Activated T-helper 1 cell treated with anti-CD3 and anti-CD28 coated beads, Interleukin-2, amount 50 U/mL, for 16 hours (primary cell): ENCODE measurements at places on chromosomes 12 and 14.

DNA sequence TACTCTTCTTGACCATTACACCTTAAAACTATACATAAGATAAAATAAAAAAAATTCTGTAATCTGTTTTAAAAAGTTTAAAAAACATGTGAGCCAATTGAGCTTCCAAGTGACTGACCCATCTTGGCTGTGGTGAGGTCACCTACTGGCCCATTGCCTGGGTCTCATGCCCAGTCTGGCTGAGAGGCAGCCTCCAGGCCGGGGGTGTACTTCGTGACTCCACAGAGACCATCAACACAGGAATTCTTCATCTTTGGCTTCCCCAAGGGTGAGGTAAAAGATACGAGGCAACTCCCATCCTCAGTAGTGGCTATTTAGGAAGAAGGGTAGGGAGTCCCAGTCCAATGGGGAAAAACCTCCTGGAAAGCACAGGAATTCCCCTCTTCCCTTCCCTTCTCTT, 113.2 kb downstream of the APAF1 start:
- DNase-seq: no peak

DNA sequence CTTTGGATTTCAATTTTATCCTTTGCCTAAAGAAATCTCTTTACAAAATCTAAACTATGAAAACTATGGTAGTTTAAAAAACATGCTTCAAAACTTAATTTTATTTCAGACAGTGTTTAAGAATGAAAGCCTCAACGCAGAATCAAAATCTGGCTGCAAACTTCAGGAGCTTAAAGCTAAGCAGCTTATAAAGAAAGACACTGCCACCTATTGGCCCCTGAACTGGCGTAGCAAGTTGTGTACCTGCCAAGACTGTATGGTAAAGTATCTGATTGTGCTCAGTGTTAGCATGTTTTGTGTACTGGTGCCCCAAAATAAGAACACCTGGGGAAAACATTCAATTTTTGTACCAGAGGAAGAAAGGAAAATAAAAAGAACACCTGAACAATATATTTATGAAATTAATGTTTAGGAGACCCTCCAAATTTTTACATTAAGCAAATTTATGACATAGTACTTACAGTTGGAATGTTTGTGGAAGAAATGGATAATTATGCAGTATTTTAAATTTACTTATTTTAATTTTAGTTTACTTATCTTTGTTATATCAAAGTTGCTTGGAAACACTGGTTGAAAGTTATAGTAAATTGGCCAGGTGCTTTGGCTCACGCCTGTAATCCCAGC, 12.2 kb downstream of the UBR7 start:
- no peak for DNase-seq

DNA sequence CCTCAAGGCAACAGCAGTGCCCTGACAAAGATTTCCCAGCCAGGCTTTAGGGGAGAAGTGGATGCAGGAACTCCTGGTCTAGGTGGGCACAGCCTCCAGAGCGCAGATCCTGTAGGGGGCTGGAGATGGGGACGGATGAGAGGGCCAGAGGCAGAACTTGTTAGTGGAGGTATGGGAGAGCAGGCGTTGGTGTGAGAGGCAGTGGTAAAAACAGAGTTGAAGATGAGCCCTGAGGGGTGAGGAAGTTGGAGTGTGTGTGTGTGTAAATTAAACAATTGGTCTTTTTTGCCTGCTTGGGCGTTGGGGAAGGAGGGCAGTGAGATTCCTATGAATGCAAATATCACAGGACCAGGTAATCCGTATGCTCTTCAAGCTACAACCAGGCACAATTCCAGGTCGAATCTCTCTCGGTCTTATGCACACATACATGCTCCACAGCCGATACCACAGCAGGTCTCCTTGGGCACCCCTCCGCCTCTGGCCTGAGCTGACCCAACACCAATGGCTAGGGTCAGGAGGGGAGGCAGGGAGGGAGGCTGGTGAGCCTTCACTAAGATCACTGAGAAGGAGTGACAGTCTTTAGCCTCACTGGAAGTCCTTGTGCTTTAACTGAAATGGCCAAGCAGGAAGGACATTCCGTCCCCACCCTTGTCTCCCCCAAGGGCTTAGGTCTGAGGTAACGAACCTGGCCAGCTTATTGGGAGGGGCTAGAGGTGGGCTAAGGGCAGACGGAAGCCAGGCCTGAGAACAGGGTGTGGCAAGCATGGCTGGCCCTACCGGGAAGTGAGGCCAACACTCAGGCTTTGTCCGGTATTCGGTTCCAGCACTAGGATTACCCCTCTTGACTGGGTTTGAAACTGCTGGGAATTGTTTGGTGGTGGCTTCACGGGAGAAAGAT, 1.5 kb upstream of the KRT7 start:
- no peak for DNase-seq

DNA sequence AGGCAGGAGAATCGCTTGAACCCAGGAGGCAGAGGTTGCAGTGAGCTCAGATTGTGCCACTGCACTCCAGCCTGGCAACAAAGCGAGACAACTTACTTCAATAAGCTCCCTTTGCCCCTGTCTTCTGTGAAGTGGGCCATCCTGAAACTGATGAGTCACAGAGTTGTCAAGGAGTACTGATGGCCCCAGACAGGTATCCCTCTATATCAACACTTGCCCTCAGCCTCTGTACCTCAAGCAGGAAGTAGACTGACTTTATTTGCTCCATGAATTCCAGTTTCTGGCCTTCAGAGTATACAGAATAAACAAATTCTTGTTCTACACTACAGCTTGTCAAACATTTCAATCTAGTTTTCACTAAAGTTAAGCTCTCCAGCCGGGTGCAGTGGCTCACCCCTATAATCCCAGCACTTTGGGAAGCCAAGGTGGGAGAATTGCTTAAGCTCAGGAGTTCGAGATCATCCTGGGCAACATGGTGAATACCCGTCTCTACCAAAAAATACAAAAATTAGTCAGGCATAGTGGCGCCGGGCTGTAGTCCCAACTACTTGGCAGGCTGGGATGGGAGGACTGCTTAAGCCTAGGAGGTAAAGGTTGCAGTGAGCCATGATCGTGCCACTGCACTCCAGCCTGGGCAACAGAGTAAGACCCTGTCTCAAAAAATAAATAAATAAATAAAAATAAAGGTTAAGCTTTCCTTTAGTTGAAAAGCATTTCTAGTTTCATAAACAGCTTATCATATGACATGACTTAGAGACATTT, 16.4 kb upstream of the LRP10 start:
- DNase-seq: no peak

DNA sequence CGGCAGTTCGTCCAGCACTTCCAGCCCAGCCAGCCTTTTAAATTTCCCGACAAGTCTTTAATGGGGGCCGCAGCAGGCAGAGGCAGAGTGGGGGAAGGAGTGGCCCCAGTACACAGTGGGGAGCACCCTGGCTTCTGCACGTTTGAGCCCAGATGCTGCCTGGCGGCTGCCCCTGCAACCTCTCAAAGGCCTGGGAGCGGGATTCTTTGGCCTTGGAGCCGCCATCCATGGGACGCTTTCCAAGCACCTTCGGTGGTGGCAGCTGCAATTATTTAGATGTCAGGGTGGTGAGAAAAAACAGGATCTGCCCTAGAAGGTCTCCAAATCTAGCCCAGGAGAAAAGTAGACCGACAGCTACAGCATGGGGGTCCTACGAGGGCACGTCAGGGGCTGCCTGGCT, 46.0 kb downstream of the FAM222A start:
- DNase-seq: no peak

DNA sequence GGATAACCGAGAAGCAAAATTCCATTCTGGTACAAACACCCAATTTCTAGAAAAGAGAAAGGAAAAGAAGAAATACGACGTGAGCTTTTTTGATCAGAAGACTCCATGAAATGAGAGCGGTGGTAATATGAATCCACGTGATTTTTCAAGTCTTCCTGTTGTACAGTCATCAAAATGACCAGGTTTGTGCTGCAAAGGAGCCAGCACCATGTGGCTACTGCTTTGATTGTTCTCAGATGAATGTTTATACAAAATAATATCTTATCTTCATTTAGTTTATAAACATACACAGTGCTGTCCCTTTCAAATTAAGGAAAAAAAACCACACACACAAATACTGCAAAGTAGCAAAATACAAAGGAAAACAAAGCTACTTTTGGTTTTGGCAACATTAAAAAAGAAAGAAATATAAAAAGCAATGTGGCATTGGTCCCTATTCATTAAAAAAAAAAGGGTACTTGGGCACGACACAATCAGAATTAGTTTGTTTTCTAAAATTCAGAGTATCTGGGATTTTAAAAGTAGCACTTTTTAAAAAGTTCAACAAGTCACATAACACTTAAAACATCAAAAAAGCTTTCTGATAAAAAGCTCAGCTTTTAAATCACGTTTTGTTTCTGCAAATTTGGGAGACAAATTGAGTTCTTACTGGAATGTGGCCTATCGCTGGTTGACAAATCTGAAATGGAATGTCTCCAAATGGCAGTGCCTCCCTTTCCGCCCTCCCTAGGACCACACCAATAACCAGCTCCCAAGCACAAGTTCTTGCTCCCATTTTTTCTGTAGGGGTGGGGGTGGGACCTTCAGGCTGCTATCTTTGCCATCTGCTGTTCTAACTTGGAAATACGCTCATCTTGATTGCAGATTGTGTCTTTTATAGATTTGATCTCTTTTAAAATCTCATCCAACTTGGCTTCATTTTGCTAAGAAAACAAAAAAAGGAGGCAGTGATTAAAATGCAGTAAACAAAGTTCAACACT, 13.2 kb upstream of the SELPLG start:
- no peak for DNase-seq

DNA sequence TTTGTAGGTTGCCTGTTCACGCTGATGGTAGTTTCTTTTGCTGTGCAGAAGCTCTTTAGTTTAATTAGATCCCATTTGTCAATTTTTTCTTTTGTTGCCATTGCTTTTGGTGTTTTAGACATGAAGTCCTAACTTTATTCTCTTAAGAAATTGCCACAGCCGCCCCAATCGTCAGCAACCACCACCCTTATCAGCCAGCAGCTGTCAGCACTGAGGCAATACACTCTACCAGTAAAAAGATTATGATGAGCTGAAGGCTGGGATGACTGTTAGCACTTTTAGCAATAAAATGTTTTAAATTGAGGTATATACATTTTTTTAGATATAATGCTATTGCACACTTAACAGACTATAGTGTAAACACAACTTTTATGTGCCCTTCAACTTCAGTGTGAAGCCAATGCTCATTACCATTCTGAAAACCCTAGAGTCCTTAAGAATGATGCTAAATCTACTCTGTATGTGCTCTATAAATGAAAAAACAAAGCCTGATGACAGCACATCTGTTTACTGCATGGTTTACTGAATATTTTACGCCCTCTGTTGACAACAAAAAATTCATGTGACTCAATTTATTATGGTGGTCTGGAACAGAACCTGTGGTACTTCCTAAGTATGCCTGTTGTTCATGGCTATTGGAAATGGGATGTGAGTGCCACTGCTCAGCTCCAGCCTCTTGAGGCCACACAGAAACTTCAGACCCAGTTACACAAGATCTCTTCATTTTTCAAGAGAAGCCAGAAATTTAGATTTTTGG, 197.4 kb downstream of the DUSP6 start:
- no peak for DNase-seq

DNA sequence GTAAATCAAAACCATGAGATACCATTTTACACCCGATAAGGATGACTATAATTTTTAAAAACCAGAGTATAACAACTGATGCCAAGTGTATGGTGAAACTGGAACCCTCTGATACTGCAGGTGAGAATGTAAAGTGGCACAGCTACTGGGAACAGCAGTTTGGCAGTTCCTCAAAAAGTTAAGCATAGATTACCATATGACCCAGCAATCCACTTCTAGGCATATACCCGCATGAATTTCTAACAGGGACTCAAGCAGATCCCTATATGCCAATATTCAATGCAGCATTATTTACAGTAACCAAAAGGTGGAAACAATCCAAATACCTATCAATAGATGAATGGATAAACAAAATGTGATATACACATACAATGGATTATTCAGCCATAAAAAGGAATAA, 57.4 kb downstream of the BAZ1A start:
- no peak for DNase-seq

- no peak for DNase-seq
Observed at GRCh38 chr14:101407328-101407727, 154.0 kb upstream of the DIO3 start.

DNA sequence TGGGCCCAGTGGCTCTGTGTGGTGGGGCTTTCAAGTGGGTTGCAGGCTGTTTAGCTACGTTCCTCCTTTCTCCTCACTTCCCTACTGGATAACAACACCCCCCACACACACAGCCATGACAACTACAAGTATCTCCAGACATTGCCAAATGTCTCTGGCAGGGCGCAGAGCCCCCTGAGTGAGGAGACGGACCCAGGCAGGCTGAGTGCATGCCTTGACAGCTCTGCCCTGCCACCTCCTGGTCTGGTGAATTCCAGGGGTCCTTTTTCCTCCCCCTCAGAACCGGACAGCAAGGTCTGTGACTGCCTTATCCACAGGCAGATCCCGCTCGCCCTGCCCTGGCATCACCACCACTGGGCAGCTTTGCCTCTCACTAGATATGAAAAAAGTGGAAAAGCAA, 276.5 kb downstream of the TMEM132C start:
- DNase-seq: no peak

GRCh38 chr12:88299567-88300101, 157.5 kb downstream of the TMTC3 start:
- no peak for DNase-seq

- peak; percentile 56 for DNase-seq
Observed at GRCh38 chr14:23379366-23380196, 2.7 kb downstream of the CMTM5 start.

- no peak for DNase-seq
Observed at GRCh38 chr12:100753837-100754236, 40.7 kb upstream of the ANO4 start.

DNA sequence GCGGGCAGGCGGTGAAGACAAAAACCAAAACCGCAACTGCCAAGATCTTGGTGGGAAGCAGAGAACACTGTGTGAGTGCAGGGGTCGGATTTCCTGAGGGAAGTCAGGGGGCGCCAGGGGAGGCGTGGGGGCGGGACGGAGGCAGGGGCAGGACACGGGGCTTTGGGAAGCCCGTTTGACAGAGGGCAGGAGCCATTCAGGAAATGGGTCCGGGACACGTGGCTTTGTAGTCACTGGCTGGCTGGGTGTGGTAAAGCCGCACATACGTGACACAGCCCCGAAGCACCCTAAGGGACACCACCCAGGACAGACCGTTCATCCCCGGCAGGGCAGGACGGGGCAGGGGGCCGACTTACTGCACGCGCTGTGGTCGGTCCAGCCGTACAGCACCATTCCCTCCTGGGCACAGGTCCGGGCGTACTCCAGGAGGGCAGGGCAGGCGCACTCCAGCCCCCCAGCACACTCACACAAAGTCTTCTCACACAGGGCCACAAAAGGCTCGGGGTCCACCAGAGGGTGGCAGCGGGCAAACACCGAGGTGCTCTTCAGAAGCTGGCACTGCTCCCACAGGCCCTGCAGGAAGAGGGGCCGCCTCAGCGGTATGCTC, 49.4 kb downstream of the VWF start:
- DNase-seq: no peak

- no peak for DNase-seq
Observed at GRCh38 chr14:84087986-84088531, 1441.9 kb upstream of the FLRT2 start.
